IMR-90 (cell line): ENCODE measurements at places on chromosomes 3 and 15. TPM values are rescaled to one million over a fixed set of nuclear protein-coding genes. Genes with fewer than 3 reads are reported as not detected.

The GOLGA6L7 gene
- total RNA-seq = not detected in 2 replicates

DNA sequence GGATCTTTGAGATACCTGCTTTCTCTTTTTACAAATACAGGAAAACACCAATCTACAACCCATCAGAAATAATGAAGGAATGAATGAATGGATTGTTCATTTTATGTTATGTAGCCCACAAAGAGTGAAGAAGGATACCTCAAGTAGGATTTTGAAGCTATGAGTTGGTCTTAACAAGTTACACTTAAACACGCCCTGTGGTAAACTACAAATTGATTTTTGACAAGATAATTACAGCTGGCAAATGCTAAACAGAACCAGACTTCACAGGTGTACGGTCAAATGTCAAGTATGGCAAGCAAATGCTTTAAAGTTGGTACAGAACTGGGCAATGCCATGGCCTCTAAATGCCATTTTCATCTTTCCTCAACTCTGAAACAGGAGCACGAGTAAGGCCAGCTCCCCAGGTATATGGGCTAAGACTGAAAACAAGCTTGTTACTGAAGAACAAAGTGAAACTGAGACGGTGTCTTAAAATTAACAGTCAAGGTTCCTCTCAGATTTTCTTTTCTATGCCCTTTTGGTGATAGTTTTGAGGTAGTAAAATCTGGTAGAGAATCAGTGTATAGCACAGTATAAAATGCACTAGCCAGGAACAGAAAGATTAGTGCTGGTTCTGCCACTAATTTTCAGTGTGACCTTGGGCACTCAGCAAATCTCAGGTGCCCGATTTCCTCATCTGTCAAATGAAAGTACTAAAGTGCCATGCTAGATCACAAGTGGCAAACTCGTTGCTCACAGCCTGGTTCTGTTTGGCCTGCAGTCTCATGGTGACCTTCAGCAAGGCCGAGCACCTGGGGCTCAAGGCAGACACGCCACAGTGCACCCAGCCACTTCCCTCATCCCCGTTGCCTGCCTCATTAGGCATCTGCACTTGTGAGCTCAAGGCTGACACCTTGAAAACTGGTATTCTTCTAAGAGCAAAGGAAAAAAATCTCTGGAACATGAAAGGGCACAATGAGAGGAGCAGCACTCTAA, 9.5 kb downstream of the RUVBL1 start:
- DNase-seq = no peak

- DNase-seq = no peak
These were observed 2.2 kb downstream of the EFHB start for GRCh38 chr3:19931767-19932188.

DNA sequence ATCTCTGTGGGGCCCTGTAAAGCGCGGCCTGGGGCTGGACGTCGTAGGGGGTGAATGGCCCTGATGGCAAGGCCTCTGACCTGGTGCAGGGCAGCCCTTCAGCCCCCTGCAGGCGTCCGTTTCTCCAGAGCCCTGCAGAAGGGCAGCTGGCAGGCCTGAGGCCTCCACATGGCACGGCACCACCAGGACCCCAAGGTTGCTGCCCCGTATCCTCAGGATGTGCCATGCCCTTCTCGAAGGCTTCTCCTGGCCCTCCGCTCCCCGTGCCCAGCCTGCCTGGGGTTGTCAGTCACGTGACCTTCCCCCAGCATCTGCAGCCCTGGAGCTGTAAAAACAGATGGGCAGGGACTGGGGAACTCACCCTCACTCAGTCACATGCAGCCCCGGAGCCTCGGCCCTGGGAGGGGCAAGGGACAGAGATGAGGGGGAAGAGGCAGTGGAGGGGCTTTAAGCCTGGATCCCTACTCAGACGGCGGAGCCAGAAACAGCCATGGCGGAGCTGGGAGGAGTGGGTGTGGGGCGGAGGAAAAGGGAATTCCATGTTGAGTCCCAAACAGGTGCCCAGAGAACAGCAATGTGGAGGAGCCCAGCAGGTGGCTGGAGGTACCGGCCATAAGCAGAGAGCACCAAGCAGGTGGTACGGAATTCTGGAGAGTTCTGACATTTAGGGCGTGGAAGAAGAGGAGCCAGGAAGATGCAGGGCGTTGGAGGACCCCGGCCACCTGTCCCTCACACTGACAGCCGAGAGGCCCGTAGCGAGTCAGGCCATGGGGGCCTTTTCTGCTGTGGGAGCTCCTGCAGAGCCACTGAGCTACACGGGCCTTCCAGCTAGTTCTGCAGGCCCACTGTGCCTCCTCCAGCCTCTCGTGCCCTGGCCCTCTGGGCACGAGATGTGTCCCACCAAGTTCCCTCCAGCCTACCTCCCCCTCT, 193.1 kb downstream of the XXYLT1 start:
- no peak for DNase-seq

DNA sequence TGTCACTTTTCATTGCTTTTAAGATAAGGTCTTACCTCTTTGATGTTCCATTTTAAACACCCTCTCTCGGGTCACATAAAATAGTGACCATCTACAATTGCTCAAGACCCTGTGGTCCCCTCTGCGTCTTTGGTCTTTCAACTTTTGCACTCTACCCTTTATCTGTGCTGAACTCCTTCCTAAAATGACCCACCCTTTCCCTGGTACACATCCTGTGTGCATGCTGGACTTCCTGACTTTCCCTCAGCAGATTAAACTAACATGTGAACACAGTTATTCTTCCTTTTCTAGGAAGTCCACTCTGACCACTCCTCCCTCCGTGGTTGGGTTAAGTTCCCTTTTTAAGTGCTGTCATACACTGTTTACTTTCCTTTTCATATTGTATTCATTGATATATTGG, 414.2 kb downstream of the GABRB3 start:
- no peak for DNase-seq

The STRC gene
- total RNA-seq = not detected in 2 replicates

GRCh38 chr3:185144784-185145183, 8.1 kb downstream of the C3orf70 start:
- DNase-seq = no peak

GRCh38 chr3:129429080-129429451, 630 bp upstream of the EFCAB12 start:
- no peak for DNase-seq

- DNase-seq = no peak
These were observed 129.4 kb downstream of the DNAJB8 start for GRCh38 chr3:128337305-128337704.

The PRR20G gene
- not detected in 2 replicates for total RNA-seq

The CASR gene
- not detected in 2 replicates for total RNA-seq

DNA sequence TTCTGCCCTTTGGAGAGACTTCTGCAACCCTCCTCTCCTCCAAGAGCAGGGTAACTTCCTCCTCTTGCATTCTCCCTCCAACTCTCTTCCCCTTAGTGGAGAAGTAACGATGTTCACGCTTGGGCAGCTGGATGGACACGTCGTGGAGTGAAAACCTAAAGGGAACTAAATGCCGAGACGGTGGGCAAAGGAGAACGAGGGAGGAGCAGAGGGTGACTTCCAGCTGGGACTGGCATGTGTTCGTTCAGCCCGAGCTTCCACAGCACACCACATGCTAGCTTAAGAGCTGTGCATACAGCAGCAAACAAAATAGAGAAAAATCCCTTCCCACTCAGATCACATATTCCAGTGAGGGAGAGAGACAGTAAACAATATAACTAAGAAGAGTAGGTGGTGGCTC, 179.8 kb downstream of the SLCO3A1 start:
- no peak for DNase-seq

The STAB1 gene
- total RNA-seq = not detected in 2 replicates

The TMEM45A gene
- total RNA-seq = 13.6 and 20.8 TPM in 2 replicates

The GOLGA8H gene
- not detected in 2 replicates for total RNA-seq

GRCh38 chr3:100932491-100932890, 60.7 kb downstream of the ABI3BP start:
- DNase-seq = peak; percentile 28

DNA sequence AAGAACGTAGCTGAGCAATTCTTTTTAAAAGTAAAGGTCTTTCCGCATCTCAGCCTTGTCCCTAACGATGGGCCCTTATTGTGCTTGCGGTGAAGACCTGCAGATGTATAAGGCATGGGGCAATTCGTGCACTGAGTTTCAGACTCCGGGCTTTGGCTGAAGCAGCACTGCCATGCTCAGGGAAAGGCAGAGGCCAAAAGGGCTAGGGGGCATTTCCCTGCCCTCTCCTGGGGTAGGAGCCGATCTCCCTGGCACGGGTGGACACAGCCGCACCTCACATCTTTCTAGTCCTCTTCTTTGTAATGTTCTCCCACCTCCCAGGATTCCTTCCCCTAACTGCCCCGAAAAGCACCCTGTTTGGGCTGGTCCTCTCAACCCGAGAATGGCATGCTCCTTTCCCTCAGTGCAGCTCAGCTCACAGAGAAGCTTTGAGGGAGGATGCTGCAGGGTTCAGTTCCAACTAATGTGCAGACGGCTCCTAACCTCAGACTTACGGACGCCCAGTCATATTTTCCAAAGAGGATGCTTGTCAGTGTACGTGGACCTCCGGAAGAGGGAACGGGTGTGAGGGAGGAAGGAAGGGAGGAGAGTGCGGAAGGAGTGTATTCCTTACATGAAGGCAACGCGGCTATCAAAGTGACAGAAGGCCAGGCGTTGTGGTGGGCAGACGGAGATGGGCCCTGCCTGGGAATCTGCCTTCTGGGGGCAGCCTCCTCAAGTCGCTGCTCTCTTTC, 61.2 kb downstream of the SYNM start:
- no peak for DNase-seq

The PLSCR2 gene
- not detected in 2 replicates for total RNA-seq

DNA sequence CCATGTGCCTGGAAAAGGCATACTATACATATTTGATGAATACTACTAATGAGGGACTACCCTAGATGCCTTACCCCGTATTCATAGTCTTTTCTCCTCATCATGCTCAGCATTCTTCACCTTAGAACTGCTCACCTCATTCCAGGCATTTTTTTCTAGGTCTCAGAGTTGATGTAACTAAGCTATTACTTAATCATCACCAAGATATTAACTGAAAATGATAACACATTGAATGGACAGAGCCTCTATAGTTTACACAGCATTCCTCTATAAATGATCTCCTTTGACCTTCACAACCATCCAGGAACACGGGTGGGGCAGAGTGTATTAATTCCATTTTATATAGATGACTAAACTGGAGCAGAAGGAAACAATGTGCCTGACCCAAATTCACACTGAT, 174.1 kb upstream of the DPH6 start:
- peak; percentile 40 for DNase-seq

GRCh38 chr3:38000965-38001455, 10.4 kb downstream of the VILL start:
- DNase-seq = no peak
